ENCODE measurements at places on chromosomes 5 and 9. TPM values are rescaled to one million over a fixed set of nuclear protein-coding genes. Genes with fewer than 3 reads are reported as not detected.

The ANKS6 gene
- total RNA-seq = 11.4 TPM

The PCDHA12 gene
- 0.16 TPM for total RNA-seq

DNA sequence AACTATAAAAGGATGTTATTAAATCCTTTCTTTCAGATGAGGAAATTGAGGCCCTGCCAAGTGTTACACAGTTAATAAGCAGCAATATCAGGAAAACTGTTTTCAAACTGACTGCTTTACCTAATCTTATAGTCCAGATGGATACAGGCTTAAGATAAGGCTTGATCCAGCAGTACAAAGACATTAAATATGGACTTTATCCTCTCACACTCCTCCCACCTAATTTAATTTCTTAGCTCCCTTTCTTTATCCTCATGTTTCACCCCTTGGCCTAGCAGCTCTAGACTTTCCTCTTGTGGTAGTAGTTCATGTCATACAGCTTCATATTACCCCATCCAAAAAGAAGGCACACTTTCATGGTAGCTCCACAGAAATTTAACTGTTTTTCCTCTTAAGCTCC, 164.5 kb downstream of the BAAT start:
- no peak for DNase-seq

DNA sequence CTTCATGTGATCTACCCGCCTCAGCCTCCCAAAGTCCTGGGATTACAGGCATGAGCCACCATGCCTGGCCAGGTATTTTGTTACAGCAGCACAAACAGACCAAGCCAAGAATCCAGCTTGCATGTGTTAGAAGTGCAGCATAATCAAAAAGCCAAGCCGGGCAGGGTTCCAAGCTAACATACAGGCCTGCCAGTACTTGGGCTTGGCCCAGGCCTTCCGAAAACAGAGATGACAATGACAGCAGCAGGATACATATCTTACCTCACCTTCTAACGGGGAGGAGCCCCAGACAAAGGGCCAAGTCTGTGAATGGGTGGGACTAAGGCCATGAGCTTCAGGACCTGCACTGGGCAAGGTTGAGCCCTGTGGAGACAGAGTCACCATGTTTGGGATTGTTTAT, 91.4 kb upstream of the ZNF462 start:
- DNase-seq = no peak

- DNase-seq = peak; percentile 76
Measured at GRCh38 chr9:94757158-94757557, 30.7 kb downstream of the AOPEP start.

DNA sequence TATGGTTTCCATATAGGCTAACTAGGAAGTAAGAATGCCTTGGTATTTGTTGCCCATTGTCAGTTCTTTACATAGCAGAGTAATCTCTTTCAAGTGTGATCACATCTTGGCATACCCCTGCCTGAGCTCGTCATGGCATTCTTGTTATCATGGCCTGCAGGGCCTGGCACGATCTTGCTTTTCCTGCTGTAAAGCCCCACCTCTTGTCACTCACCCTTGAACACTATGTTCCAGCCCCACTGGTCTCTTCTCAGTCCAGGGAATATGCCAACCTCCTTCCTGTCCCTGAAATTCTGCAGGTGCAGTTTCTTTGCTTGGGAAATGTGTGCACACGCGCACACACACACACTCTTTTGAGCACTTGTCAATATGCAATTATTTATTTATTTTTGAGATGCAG, 250.2 kb upstream of the DMRT1 start:
- no peak for DNase-seq

DNA sequence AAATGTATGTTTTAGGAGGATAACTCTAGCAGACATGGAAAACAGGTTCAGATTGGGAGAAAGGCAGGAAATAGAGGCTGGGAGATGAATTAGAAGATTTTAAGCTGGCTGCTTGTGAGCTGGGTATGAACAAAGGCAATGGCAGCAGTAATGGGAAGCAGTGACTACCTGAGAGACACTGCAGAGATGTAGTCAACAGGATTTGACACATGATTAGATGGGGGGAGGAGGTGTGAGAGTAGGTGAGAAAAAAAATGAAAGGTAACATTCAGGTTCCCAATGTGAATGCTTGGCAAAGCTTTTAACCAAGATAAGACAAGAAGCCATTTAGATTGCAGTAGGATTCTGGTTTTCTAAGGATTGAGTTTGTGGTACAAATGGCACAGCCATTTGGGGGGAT, 22.8 kb upstream of the IFNE start:
- DNase-seq = no peak

GRCh38 chr5:43192558-43193180, 644 bp downstream of the NIM1K start:
- DNase-seq = peak; percentile 28

GRCh38 chr5:67427850-67428298, 231.3 kb upstream of the CD180 start:
- DNase-seq = no peak

DNA sequence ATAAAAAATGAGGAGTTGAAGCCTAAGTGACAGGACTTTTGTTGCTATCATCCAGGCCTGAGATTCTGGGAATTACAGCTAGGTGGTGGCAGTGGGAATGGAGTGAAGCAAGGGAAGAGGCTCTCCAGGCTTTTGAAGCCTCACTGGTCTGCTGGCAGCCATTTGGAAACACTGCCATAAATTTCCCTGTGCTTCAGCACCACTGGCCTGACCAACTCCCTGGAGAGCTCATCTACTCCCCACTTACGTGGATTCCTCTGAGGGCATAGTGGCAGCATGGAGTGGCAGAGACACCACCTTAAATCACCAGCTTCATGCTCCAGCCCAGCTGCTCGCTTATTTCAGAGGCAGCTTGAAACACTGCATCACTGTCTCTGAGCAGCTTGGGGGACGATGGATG, 518.2 kb downstream of the TLR4 start:
- DNase-seq = peak; percentile 66

The CETN3 gene
- 14.0 TPM for total RNA-seq

The SLC34A3 gene
- total RNA-seq = 0.62 TPM

The SH3RF2 gene
- total RNA-seq = 1.1 TPM

The KCNV2 gene
- total RNA-seq = not detected

DNA sequence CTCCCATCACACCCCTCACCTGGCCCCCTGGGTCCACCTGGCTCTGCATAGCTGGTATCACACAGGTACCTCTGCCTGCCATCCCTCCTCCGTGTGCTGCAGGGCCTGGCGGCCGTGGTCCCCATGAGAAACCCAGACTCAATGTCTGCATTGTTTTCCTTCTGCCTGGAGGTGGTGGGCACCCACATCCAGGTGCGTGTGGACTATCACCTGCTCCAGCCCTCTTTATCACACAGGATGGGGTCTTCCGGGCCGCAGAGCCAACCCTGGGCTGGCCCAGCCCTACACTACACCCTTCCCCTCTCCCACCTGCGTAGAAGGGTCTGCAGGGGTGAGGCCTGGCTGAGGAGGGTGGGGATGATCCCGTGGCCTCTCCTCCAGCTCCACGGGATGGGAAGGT, 7.0 kb upstream of the FUT7 start:
- no peak for DNase-seq

DNA sequence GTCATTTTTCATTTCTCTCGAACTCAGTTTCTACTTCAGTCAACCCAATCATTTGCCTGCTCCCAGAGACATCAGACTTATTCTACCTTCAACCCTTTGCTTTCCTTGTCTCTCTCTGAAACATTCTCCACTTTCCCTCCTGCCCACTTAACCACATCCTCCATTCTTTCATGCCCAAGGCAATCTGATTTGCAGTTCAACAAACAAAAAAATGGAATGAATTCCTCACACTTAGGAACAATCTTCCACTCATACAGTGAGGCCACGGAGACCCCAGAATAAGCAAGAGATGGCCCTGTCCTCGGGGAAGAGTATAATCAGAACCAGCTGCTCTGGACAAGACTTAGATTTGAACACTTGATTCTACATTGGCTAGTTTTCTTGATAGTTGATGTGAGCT, 180.5 kb downstream of the RFK start:
- DNase-seq = no peak
